ENCODE measurements at places on chromosomes 5 and 9. TPM values are rescaled to one million over a fixed set of nuclear protein-coding genes. Genes with fewer than 3 reads are reported as not detected.

PCSK1 gene
- polyA plus RNA-seq, result 0.18 TPM

DNA sequence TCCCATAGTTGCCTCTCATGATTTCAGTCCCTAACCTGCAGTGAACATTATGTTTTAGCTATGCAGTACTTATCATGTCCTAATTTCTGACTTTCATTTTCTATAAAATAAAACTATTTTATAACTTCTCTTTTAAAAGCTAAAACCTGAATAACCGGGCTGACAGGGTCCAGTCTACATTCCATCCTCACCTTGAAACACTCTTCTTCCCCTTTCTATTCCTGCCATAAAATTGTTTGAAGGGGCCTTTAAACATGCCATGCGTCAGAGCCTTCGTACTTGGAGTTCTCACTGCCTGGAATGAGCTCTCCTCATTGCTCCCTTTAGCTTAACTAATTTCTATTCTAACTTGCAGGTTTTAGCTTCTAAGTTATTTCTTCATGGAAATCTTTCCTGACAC lies 143.0 kb upstream of the PRLR start:
- no peak for DNase-seq

DNA sequence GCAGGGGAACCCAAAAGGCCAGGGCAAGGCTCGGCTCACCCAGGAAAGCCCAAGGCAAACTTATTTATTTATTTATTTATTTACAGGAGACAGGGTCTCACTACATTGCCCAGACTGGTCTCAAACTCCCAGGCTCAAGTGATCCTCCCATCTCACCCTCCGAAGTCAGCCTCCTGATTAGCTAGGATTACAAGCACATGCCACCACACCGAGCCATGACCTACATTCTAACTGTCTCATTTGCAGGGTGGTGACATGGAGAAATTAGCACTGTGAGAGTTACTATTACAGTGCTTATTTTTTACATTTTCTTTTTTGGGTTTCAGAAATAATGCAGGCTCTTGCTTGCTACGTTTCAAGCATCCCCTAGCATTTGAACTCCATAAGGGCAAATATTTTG lies 18.1 kb downstream of the ARHGEF37 start:
- no peak for DNase-seq

AK8 gene
- polyA plus RNA-seq, result 4.5 TPM

DNA sequence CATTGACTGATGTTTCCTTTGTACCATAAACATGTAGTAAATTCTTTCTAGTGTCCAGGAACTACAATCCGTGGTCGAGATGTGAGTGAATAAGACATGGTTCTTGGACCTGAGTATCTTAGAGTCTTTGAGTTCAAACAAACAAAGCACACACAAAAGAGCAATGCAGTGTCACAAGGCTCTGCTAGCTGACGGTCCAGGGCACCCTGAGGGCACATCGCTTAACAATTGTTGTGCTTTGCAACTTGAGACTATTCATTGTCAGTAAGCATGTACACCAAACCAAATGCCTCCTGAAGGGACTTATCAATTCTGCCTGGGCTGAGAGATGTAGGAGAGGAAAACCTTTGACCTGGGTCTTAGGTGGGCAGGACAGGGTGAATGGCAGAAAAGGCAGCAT lies 84.8 kb downstream of the CAMK4 start:
- DNase-seq, result no peak

PTPA gene
- polyA plus RNA-seq, result 129 TPM

- no peak for DNase-seq
Measured at GRCh38 chr9:95496687-95497086, 20.1 kb downstream of the PTCH1 start.

GRCh38 chr5:133821311-133821741 lies 147.1 kb downstream of the C5orf15 start:
- DNase-seq, result no peak

DNA sequence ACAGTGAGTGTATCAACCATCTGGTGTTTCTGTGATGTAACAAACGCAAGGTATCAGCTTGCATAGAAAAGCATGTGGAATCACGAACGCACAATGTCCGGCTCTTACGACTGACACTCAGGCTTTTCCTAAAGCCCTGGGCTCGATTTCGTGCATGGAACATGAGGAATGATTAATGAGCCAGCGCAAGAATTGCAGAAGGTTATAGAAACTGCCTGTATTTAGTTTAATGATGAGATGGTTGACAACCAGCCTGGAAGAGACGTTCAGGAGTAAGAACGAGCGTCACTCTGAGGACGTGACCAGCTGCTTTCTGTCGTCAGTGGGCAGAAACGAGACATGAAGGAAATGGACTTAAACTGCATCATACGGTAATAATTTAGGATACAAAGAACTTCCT lies 497.6 kb downstream of the IRX1 start:
- no peak for DNase-seq

DNA sequence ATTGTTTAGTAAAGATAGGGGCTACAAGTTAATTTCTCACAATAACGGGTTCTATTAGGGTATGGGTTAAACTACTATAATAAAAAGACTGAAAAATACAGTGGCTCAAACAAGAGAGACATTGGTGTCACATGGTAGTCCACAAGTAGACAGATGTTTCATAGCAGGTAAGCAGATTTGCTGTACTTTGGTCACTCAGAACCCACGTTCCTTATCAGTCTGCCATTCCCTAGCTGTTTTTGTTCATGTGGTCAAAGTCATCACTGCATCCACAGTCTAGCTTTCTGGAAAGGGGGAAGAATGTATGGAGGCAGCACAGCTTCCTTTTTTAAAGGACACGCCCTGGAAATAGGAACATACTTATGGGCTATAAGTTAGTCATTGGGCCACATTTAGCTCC lies 73.0 kb downstream of the SLC12A2 start:
- DNase-seq, result no peak

DNA sequence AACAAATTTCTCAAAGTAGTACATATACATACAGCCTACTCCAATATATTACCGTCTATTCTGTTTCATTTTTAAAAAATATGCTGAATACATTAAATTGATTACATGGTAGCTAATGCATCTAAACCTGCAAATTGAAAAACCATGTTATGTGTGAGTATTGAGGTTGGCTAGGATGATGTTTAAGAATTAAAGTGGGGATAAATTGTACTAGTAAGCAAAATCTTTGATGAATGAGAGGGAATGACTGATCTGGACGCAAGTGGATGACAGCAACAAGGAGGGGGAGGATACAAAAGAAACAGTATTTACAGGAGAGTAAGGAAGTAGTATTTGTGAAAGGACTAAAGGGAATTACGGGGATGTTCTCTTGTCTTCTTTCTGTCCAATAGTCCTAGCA lies 37.4 kb downstream of the RAD50 start:
- no peak for DNase-seq

GRCh38 chr5:55440188-55440646 lies 94.5 kb downstream of the PLPP1 start:
- no peak for DNase-seq

- no peak for DNase-seq
Measured at GRCh38 chr5:121872856-121873255, 21.2 kb downstream of the FTMT start.

SV2C gene
- polyA plus RNA-seq, result 0.21 TPM

GRCh38 chr9:135310134-135310533 lies 169.4 kb upstream of the PPP1R26 start:
- no peak for DNase-seq

- no peak for DNase-seq
Measured at GRCh38 chr9:6014670-6015270, 654 bp downstream of the RANBP6 start.

PRLR gene
- 56.4 TPM for polyA plus RNA-seq

DNA sequence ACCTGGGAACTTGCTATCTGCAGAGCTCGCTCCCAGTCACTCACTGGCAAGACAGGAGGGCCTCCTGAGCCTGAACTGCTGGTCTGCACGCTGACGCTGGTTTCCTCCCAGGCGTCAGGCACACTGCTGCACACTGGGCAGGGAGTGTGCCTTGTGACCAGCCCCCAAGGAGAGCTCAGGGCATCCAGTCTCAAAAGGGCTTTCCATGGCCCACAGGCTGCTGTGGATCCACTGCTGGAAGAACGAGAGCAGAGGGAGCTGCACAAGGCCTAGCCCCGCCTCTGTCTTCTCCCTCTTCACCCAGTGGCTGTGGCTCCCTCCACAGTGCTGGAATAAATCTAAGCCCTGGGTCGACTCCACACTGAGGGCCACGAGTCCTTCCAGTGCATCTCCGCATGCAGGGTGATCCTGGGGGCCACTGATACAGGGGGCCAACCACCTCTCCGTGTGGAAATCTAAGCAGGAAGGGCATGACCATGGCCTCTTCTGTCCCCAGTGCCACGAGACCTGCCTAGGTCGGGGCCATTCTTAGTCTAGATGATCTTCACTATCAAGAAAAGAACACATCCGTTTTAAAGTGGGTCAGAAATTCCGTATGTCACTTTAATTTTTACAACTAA lies 93.6 kb downstream of the CAMSAP1 start:
- no peak for DNase-seq

WNK2 gene
- polyA plus RNA-seq, result 23.4 TPM

DNA sequence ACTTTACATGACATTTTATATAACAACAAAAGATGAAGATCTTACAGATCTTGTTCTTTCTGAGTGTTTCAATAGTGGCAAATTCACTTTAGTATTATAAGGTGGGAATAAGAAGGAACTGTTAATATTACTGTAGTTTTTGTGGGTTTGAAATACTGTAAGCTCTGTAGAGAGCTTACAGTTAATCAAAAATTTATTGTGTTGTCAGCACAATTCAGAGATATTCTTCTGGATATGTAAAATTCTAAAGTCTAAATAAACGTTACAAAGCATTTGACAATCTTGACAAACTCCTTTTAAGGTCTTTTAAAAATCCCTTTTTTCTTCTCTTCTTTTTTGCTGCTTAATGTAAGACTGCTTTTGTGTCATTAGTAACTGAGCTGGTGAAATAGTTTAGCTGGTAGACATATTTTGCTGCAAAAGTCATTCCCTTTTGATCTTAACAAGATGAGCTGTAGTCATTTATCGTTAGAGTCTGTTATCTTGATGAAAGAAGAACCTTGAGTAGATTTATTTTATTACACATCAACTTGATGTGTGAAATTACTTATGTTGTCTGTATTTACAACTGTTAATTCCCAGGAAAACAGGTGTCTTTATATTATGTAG lies 186.0 kb downstream of the WDR70 start:
- no peak for DNase-seq

F2RL1 gene
- polyA plus RNA-seq, result 37.7 TPM

DNA sequence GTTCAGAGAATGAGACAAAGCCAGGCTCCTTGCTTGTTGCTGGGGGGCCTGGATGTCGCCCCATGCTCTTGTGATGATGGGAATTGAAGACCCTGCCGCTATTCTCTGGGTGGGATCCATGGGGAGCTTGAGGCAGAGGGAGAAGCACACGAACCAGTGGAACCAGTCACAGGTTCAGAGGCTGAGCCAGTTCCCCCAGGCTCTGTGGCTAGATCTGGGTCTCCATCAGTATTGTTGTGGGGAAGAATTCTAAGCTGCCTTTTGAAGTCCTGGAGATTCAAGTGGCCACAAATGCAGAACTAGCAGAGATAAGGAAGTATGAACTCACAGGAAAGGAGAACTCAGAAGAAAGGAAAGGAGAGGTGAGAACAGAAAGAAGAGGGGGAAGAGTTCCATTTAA lies 219.4 kb downstream of the MSX2 start:
- no peak for DNase-seq

GRCh38 chr5:453725-454481 lies 10.9 kb downstream of the EXOC3 start:
- no peak for DNase-seq

TRIM7 gene
- polyA plus RNA-seq, result 0.23 TPM

DNA sequence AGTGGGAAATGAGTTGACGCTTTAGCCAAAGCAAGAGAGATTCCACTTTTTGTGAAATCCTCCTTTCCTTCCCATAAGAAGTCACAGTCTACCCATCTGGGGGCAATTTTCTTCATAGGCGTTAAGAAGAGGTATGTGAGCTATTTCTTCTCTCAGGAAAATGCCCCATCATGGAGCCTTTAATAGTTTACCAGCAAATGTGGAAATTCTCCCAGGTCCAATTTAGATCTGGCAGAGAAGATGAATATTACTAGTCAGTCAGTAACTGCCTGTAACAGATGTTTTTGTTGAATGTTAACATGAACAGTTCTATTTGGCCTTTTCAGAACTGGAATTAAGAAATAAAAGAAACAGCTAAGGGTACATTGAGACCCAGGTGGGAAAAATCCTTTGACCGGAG lies 156.4 kb upstream of the RFX3 start:
- no peak for DNase-seq

NIPAL4 gene
- polyA plus RNA-seq, result 0.75 TPM
